ENCODE measurements at places on chromosomes 12 and 14.

GRCh38 chr12:113108308-113108707, 27.3 kb downstream of the RASAL1 start:
- no peak for DNase-seq

DNA sequence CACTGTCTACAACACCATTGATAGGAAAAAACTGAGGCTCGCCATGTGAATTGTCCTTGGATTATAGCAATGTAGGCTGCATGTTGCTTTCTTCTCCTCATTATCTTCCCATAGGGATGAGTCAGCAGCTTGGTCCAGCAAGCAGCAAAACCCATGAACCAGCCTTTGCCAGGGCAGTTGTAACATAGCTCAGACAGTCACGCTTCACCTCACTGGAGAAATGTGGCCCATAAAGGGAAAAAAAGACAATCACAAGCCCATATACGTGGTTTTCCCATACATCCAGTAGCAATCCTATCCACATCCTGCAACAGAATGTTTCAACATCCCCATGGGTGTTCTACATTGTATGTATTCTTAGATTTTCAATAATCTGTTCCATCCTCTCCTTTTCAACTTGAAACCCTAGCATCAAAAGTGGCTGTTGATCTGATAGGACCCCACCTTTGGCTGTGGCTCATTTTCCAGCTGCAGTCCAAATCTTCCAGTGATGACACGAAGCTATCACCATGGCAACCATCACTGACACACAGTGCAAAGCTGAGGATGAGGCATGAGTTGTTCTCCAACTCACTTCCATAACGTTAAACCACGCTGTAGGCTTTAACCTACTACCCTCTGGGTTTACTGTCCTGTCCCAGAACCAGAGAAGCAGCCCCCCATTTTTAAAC, 34.0 kb downstream of the GRIN2B start:
- DNase-seq = no peak

- DNase-seq = no peak
These were observed 45.6 kb downstream of the DDX11 start for GRCh38 chr12:31119192-31119802.

- DNase-seq = no peak
These were observed 13.1 kb downstream of the AKAP6 start for GRCh38 chr14:32341947-32342846.

DNA sequence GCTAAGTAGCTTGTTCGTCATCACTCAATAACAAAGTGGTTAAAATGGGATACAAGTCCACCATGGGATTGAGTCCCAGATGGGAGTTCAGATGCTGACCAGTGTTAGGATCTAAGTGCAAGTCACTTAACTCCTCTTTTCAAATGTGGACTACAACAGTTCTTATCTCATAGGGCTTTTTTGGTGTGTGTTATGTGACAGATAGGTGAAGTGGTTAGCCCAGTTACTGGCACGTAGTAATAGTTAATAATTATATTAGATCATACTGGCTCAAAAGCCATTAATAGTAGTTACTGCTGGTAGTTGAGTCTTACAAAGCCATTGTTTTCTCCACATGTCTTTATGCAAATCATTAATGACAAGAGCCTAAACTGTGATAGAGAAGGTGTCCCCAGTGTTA, 73.2 kb downstream of the RCOR1 start:
- no peak for DNase-seq

GRCh38 chr12:106499628-106500027, 83.2 kb upstream of the RFX4 start:
- no peak for DNase-seq

DNA sequence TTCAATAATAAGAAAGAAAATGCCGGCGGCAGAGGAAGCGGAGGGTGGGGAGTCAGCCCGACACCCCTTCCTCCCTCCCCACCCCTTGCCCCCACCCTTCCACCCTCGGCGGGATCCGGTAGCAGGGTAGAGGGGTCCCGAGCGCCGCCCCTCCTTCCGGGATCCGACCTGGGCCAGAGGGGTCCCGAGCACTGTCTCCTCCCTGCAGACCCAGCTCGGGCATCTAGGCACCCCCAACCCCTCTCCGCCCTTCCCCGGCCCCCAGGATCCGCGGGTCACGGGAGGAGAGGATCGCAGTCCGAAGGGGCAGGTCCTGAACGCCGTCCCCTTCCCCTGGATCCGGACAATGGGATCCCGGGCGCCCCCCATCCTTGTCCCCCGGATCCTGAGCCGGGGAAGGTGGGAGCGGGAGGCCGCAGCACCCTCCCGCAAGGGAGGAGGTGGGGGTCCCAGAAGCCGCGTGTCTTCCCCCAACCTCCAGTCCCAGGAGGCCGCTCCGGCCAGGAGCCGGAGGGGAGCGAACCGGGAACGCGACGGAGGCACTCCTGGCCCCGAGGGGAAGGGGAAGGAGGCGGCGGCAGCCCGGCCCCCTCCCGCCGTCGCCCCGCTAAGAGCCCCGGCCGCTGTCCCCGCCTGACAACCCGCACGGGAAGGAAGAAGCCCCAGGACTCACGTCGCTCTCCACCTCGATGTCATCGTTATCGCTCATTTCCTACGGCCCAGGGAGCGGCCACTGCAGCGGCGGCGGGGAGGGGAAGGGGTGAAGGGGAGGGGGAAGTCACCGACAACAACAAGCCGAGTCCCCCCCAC, 481 bp downstream of the MAX start:
- DNase-seq = no peak

DNA sequence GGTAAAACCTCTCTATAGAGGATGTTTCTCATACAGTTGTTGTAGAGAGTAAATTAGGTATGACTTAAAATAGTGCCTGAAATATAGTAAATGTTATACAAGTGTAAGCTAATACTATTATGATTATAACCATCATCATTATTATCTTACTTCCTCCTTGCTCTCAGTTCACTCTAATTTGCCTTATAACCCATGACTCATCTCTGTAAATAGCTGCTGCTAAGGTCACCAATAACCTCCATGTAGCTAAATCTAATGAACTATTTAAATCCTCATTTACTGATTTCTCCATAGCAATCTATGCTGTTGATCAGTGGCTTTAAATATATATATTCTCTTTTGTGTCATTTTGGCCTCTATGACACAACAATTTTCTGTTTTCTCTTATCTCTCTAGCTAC, 109.6 kb downstream of the RMST start:
- DNase-seq = no peak

DNA sequence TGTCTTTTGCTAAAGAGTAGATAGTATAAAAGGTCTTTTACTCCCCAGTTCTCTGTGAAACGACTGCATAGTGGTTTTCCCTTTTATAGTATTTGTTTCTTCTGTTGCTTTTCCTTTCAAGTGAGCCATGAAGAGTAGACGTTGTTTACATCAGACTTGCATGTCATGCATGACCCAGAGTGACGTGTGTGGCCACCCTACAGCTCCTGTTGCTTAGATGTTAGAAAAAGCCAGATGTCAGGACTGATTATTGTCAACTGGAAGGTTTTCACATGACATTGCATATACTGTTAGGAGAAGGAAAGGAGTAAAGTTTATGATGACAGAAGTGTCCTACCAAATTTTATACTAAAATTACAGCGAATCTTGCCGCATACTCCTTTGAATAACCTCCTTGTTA, 1.3 kb upstream of the RD3L start:
- no peak for DNase-seq

DNA sequence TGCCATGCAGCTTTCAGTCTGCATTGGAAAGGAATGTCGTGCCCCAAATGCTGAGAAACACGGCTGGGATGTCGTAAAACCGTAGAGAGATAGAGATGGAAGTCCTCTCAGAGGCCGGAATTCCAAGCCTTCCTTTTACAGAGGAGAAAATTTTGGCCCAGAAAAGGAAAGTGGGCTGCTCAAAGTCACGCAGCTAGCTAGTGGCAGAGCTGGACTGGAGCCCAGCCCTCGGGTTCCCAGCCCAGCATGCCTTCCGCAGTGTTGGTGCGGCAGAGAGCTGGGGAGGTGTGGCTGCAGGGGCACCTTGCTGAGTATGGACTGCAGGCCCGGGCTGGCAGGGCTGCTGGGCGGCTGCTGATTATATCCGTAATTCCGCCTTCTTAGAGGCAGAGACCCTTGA, 50.3 kb downstream of the KCNA1 start:
- no peak for DNase-seq

DNA sequence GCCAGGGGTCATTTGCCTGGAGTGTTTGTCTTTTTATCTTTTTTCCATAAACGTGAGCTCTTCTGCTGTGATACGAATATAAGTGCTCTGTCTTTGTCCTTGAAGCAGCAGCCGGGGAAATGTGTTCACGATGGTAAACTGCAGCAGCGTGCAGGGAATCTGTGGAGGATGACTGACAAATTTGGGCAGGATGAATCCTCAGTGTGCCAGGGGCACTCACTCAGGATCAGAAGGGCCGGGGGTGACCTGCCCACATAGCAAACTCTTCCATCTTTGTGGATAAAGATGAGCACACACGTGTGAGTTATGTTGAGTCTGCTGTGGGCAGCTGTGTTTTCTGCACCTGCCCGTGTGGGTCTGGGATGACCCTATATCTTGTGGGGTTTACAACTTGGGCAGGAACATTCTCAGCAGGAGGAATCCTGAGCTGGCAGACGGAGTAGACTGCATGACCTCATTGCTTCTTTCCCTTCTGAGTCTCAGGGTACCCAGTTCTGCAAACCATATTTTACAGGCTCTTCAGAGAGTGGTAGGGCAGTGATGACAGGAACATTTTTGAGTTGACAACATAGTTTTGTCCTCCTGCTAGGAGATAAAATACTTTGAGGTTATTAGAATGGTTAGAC, 711 bp downstream of the ANO4 start:
- DNase-seq = no peak

All from activated CD4-positive, CD25-positive, alpha-beta regulatory T cell treated with anti-CD3 and anti-CD28 coated beads, Interleukin-2, amount 50 U/mL, for 16 hours (primary cell).